ENCODE measurements at places on chromosomes 3 and 15.

GRCh38 chr3:73491287-73491662, 133.5 kb downstream of the PDZRN3 start:
- DNase-seq, result no peak

- DNase-seq, result no peak
Measured at GRCh38 chr3:134074790-134075567, 45.3 kb upstream of the SLCO2A1 start.

DNA sequence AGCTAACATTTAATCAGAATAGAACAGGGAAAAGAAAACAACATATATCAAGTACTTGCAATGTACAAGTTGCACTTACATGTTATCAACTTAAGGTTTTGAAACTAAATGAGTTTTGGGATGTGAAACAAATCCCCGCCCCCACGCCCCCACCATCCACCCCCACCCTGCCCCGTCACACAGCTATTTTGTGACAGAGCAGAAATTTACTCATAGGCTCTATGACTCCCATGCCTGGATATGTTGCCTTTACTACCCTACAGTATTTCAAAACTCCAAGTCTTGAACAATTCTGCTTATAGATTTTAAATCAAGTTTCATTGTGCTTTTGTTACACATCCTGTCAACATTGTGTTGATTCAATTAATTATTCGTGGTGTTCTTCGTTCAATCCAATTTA, 18.1 kb upstream of the IL1RAP start:
- DNase-seq, result no peak

GRCh38 chr3:110456438-110457138, 615.0 kb upstream of the NECTIN3 start:
- no peak for DNase-seq

- DNase-seq, result no peak
Measured at GRCh38 chr15:66649235-66649984, 52.6 kb upstream of the SMAD6 start.

DNA sequence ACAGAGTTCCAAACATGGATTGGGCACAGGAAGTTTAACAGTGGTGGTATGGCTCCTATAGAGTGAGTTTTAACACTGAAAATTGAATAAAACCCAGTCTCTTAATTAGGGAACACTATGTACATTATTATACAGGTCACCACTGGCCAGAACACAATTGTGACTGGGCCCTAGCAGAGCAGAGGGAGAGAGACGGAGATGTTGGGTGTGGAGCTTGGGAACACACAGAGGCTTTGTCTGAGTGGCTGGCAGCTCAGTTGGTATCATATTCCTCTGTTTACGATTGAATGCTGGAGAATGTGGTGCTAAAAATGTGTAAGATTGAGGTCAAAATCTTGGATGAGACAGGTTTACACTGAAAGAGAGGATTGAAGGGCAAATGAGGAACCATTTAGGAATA, 6.8 kb upstream of the MOBP start:
- no peak for DNase-seq

DNA sequence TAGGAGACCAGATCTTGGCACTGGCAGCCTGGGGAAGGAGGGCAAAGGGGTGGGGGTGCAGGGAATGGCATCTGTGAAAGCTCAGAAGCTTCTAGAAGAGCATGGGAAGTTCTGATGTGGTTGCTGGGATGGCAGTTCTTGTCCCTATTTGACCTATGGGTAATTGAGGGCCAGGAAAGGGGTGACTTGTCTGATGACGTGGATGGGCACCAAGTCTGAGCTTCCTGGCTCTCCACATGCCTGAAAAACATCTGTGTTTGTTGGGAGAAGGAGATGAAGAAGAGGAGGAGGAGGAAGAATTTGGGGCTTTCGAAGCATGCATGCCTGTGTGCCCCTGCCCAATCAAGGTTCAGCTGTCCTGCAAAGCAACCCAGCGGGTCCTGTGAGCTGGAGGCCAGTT, 158.8 kb downstream of the SMAD6 start:
- DNase-seq, result no peak

DNA sequence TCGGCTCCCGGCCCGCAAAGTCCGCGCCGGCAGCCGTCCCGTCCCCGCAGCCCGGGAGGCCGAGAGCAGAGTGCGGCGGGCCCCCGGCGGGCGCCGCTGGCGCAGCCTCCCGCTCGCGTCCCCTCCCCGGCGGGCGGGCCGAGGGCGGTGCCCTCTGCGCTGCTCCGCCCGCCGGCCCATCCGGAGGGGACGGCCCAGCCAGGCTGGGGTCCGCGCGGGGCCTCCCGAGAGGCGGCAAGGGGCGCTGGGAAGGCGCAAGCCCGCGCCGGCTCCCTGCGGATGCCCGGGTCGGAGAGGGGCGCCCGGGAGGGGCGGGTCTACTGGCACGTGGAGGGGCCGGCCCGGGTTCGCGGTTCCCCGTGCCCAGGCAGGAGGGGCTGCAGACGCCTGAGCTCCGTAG, at the start of the genes CLCN2 and POLR2H:
Gene CLCN2, minus strand, starts transcription at position 74 of the 400 bp plus-strand sequence. CDS start 126 bp downstream, outside the sequence.
Gene POLR2H, plus strand, starts transcription at position 179 of the 400 bp plus-strand sequence. CDS start 1,783 bp downstream, outside the sequence.
- DNase-seq, result no peak

DNA sequence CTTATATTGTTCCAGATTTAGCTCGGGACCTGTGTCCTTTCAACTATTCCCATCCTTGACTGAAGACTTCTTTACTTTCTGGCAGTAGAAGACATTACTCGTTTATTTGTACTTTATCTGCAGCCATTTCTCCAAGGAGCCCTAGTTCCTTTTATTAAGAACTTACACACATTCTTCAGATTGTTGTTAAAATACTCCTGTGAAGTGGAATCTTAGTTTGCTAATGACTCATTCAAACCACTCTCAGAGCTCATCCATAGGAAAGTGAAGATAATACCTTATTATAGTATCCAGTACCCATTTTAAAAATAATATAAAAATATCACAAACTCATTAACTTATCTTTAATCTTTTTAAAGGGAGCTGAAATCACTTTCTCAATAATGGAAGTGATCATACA, 63.5 kb downstream of the C3orf70 start:
- DNase-seq, result no peak

DNA sequence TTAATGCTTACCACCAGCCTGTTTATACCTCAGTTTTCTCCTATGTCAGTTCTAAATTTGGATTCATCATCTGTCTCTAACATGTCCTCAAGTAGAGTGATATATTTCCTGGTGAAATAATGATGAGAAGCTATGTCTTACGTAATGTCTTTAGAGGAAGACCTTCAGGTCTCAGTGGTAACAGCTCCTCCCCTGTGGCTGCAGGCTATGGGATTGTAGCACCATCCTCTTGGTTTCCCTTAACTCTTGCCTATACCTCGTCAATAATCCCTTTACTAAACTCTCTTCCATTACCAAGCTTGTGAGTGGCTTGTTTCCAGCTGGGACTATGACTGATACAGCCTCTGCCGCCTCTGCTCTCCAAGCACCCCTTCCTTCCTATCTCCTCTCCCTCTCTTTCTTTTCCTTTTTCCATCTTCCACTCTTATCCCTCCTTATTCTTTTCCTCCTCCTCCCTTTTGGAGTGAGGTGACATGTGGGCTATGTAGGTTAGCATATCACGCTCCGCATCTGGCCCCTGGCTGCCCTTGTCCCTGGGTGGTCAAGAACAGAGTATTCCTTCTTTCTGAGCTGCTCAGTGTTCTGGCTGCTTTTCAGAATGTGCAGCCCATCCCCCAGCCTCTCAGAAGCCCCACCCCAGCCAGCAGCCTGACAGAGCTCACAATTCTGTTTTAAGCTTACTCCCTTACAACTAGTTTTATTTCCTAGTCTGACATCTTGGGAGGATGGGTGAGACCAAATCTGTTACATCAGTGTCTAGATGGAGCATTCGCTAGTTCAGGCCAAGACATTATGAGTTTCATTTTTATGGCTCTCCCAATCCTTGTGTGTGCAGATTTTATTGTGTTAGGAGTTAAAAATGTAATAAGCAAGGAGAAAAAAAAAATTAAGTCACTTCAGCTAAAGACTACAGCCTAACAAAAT, 75.0 kb upstream of the RNU6-1 start:
- no peak for DNase-seq

DNA sequence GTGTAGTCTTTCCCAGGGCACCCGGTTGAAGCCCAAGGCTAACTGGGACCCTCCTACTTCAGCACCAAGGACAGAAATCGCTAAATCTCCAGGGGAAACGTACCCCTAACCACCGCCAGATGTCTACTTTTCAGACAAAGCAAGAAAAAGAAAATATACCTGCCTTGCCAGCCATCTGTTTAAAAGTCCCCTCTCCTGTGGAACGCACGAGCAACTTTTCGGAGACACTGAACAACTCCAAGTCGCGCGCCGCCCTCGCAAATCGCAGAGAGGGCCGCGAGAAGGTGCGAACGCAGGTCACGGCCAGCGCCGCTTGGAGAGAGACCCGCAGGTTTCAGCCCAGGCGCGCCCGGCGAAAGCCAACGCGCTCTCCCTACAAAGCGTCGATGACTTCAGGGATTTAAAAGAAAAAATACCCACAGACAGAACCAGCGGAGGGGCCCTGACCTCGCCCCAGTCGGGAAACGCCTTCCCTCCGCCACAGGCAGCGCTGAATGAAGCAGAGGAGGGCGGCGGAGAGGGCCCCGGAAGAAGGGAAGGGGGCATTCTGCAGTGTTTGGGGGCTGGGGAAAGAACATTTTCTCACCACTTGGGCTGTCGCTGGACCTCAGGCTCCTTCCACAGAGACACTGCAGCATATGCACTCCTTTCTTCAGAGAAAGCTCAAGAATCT, 213.1 kb downstream of the FGF12 start:
- DNase-seq, result no peak

DNA sequence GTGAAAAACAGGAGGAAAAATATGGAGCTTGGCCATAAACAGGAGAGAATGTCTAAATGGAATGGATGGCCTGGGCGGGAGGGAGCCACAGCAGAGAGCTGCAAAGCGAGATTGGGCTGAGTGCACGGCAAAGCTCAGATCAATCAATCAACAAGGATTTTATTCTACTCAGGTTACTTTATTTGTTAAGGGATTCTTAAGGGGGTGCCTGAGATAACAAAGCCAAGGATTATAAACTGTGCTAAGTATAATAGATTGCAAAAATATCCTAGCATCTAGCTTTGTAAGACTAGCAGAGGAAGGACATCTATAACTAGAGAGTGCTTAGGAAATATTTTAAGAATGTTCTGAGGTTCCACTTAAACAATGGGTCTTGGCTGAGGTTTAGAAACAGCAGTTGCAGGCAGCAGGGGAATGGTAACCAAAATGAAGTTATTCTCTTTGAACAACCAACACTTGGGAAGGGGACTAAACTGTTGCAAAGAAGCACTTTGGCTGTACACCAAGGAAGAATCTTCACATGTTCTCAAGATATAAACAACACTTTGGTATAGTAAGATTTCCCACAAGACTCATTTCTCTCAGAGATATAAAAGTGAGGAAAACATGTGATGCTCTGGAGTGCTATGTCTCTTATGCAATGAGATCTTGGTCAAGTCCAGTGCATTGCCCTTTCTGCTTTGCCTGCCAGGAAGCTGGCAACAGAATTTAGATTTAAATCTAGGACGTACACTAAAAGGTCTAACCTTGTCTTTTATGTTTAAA, 35.5 kb downstream of the TMEM212 start:
- no peak for DNase-seq

GRCh38 chr15:98723195-98723594, 74.9 kb downstream of the IGF1R start:
- no peak for DNase-seq

- no peak for DNase-seq
Measured at GRCh38 chr3:24595796-24596195, 101.1 kb upstream of the THRB start.

DNA sequence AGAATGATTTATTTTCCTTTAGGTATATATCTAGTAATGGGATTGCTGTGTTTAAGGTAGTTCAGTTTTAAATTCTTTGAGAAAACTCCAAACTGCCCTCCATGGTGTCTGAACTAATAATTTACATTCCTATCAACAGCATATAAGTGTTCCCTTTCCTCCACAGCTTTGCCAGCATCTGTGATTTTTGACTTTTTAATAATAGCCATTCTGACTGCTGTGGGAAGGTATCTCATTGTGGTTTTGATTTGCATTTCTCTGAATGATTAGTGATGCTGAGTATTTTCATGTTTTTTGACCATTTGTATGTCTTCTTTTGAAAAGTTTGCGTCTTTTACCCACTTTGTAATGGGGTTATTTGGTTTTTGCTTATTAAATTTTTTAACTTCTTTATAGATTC, 571.6 kb upstream of the CCDC54 start:
- DNase-seq, result no peak

DNA sequence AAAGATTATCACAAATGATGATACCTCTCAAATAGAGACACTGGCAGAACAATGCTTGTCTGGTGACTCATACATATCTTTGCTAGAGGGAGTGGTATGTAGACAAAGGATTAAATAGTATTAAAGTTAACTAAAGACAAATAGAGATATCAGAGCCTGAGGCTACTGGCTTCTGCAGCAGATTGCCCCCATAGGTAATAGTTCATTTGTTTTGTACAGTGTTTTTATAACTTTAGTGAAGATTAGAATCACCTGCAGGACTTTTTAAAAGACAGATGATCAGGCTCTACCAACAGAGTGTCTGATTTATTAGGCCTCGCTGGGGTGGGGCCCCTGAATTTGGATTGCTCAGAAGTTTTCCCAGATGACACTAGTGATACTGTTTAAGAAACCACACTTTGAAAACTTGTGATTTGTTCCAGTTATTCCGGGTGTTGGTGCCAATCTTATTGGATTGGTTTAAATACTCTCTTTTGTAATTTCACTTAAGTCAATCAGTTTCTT, 96.4 kb downstream of the NAALADL2 start:
- no peak for DNase-seq

DNA sequence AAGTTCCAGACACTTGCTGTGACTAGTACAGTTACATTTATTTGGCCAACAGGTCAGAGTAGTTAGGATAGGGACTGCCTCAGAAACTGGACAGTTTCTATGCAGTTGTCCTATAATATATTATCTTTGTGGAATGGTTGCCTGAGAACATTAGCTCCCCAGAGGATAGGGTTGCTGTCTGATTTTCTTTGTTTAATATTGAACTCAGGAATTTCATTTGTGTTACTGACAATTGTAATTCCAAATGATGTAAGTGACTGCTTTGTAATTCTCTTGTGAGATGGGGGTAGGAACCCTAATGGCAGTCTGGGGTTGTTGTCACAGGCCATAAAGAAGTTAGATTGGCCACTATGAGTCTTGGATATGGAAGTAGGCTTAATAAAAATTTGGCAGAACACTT, 2.2 kb downstream of the NXPE3 start:
- DNase-seq, result no peak

GRCh38 chr3:149688122-149688757, 30.4 kb upstream of the WWTR1 start:
- DNase-seq, result no peak

Data from D721Med (cell line).